NCI-H1417 (cell line): ENCODE measurements at places on chromosomes 2 and 18.

- DNase-seq, result no peak
Measured at GRCh38 chr2:31240381-31241365, 6.7 kb downstream of the EHD3 start.

DNA sequence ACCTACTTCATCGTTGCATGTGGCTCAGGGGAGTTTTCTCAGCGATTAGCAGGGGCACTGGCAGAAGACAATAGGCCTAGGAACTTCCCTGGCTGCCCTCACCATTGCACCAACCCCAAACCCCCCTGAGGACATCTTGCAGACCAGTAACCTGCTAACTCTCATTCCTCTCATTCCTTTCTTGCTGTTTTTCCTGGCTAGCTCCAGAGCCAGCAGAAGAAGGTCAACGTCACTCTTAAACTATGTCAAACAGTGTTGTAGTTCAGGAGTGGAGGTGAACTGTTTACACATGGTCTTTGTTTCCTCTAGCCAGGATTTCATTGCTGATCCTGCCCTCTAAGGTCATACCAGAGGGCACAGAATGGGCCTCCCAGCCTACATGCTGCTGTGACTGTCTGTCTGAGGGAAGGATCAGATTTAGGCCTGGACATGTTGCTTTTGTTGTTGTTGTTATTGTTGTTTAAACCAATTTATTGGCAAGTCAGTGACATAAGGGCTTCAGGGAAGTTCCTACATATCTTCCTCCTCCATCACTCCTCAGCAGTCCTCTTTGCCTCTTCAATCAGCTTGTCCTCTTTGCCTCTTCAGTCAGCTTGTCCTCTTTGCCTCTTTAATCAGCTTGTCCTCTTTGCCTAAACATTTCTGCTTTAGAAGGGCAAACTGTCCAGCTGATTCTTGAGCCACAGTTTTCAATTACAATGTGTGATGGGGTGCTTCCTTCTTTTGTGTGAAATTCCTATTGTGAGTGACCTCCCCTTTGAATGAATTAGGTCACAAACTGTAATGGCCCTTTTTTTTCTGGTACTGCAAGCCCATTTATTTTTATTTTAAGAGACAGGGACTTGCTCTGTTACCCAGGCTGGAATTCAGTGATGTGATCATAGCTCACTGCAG, 471.9 kb upstream of the TNP1 start:
- DNase-seq, result no peak

DNA sequence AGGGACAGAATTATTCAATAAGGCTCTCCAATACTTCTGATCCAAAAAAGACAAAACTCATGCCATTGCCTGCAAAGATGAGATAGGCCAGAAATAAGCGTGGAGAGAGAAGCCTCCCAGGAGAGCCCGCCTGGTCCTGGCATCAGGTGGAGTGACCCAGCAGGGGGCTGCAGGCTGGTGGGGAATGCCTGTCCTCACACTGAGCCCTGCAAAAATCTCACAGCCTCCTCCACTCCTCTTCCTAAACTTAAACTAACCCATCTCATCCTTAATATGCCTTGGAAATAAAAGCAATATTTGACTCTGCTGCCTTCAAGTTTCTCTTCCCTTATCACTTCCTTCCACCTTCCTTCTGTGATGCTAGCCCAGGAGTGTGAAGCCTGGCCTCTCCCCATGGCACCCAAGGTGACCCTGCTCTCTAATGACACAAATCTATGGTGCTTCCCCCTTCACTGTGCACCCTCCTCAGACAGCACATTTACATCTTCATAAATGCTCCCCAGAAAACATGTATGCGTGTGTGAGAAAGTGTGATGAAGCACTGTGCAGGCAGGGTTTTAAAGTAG, 218.4 kb downstream of the ANAPC1 start:
- DNase-seq, result no peak

DNA sequence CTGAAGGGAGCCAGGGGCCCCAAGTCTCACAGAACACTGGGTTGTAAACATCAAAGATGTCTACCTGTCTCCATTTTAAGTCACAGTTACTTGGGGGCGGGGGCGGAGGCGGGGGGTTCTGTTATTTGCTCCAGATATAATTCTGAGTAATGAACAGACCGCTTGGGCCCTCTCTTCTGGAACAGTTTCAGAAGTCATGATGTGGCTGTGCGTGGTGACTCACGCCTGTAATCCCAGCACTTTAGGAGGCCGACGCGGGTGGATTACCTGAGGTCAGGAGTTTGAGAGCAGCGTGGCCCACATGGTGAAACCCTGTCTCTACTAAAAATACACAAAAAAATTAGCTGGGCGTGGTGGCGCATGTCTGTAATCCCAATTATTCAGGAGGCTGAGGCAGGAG, 157.9 kb upstream of the APCDD1 start:
- DNase-seq, result no peak

DNA sequence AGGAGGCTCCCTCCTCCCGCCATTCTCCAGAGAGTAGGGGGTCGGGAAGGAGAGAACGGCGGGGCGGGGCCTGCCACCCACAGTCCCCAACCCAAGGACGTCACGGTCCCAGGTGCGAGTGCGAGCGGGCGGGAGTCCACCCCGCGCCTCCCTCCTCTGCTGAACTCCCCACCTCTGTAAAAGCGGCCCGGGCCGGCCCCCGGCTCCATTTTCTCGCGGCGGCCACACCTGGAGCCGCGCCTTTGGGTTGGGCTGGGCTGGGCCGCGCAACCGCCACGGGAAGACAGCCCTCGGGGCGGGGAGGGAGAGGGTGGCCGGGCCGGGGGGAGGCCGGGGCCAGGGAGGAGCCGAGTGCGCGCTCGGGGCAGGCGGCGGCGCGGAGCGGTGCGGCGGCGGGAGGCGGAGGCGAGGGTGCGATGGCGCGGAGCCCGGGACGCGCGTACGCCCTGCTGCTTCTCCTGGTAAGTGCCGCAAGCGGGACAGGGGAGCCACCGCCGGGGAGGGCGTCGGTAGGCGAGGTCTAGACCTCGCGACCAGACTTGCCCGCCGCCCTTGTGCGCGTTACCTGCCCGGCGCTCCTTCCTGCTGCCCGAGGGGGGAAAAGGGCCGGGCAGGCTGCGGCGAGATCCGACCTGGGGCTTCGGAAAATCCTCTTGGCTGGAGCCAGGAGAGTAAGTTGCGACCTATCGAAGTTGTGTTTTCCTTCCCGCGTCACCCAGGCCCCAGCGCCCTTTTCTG, at the start of gene DSG2:
TSS of gene DSG2 (plus strand) at position 342 of the 738 bp plus-strand sequence. CDS start at position 417, 75 bp downstream.
- DNase-seq, result peak; percentile 6

DNA sequence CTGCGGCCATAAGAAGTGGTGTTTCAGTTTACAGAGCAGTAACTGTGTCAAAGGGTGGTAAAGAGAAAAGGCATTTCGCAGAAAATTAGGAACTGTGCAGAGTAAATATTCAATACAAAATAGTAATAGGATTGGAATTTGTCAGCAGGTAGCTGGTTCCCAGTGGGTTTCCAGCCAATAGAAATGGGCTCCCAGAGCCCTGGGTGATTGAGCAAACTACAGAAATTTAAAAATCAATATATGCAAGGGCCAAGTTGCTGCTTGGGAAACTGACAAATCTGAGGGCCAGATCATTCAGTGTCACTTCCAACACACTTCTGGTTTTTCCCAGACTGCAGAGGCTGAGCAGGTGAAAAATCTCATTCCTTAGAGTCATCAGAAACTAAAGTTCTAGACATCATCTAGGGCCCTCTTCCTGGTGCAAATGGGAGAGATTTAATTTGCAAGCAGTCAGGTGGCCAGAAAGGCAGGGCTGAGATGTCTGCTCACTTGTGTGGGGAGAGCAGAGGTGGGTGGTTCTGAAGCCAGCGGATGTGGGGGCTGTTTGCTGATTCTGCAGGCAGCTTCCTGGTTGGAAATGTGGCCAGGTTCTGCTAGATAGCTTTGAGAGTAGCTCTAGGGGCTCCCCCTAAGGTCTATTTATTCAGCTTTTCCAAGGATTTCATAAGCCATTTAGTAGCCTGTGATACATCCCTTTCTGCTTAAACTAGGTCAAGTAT, 182.4 kb downstream of the NCK2 start:
- no peak for DNase-seq

DNA sequence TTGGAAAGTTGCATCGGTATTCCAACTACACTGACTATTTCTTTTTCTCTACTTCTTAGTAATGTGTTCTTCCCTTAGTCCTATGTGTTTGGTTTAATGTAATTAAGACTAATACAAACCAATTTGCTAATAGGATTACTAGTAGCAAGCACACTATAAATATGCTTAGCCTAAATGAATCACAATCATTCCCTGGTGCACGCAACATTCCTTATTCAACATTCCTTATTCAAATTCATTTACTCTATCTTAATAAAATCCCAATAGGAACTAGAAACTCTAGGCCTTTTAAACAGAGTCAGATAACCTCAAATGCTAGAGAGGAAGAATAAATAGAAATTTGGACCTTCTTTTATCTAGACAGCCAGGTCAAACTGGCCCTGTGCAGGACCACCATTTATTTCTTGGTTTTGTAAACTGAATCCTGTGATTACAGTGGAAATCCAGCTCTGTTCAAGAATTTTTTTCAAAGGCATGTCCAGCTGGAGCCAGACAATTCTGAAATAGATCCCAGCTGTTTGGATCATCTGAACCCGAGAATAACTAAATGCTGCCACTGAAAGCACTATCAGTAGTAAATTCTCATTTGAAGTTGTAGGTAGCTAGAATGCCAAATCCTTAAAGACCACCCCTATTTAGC, 103.1 kb downstream of the PPP1R1C start:
- no peak for DNase-seq

GRCh38 chr2:98269830-98270229, 76.4 kb upstream of the CNGA3 start:
- DNase-seq, result no peak

DNA sequence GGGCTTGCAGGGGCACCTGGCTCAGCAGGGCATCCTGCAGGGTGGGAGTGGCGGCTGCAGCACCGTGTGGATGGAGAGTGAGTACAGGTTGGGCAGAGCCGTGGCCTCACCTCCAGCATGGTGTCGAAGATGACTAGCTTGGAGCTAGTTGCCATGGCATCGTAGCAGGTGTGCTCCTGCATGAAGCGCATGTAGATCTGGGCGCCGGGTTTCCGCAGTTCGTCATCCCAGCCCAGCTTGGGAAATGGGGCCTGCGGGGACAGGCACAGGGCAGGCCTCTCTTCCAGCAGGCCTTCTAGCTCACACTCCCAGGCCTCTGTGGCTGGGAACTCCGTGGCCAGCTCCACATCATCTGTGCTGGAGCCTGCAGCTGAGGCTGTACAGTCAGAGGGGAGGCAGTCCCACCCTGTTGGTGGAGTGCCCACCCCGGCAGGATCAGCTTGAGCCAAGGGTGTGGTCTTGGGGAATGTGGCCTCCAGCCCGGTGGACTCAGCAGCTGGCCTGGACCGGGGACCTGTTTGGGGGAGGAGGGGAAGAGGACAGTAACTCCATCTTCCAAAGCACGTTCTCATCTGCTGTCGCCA, 1.6 kb downstream of the PRKAG3 start:
- peak; percentile 84 for DNase-seq

DNA sequence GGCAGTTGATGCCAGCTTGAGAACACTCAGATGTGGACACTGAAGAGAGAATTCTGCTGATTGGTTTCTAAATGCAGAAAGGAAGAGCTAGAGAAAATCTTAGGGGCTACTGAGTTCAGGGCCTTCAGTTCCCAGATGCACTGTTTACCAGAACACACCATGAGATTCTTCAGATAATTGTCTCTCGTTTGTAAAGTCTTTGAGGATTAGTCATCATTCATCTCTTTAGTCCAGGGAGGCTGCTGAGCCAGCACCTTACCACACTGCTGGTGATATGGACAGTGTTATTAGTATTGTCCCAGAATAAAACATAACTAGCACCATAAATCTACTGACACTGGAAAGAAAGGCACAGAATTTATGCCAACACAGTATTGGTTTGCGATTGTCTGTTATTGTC, 690.8 kb upstream of the CELF4 start:
- DNase-seq, result no peak

DNA sequence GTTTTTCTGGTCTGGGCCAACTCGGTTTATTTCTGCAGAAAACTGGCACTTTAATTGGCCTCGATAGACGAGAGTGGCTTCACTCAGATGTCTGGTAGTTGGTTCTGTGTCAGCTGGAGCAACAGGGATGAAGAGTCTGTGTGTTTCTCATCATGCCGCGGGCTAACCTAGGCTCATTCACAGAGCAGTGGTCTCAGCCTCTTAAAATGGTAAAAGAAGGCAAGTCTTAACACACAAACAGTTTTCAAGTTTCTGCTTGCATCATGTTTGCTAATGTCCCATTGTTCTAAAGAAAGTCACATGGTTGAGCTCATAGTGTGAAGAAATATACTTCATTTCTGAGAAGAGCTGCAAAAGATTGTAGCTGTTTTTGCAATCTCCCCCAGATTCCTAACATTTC, 37.5 kb upstream of the ANXA4 start:
- no peak for DNase-seq

GRCh38 chr2:85772019-85772745, 18.4 kb downstream of the ATOH8 start:
- peak; percentile 92 for DNase-seq

GRCh38 chr2:205764270-205764746, 82.0 kb downstream of the NRP2 start:
- no peak for DNase-seq

DNA sequence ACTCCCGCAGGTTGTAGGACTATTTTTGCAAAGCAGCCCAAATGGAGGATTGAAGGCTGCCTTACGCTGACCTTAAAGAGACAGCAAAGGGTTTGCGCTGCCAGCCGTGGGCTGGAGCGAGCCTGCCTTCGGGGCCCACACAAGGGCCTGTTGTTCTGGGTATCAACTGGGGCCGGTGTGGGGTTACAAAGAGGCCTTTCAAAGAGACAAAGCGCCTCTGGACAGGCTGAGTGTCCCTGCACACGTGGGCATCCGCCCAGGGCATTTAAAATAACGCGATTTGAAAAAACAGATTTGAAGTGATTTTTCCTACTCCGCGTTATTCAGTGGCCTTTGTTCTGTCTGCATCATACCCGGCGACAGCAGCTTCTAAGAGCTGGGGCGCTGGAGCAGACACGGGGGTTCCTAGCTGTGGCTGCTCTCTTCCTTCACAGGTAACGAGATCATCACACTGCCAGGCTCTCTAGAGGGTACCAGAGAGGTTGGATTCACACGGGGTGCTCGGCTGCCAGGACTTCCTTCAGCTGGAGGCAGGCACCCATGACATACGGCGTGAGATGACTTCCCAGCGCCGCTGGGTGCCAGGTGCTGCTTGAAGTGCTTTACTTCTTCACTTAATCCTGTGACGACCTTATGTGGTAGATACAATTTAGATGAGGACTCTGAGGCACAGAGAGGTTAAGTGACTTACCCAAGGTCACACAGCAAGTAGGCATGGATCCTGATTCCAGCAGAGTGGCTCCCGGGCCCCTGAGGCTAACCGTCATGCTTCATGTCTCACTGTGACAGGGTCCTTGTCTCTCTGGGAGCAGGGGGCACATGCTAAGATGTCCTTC, 32.2 kb downstream of the MAL start:
- no peak for DNase-seq

DNA sequence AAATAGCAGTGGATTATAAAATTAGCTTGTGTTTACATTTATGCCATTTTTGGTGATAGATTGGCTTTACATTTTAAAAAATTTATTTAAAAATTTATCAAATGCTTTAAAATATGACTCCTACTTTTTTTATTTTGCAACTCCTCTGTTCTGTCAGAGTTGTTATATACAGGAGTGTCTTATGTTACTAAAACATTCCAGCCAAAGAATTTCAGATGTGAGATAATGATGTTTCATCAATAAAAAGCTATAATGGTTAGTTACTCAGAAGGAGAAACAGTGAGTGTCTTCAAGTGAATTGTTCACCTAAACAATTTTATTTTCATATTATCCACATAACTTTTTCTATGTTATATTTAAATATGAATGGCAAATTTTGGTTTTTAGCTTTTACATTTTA, 52.7 kb downstream of the GLS start:
- no peak for DNase-seq

- DNase-seq, result no peak
Measured at GRCh38 chr2:167783261-167784083, 463.9 kb downstream of the STK39 start.
